ENCODE measurements at places on chromosomes 12 and 14.

- no peak for DNase-seq
Observed at GRCh38 chr12:4865246-4865645, 44.5 kb upstream of the KCNA1 start.

DNA sequence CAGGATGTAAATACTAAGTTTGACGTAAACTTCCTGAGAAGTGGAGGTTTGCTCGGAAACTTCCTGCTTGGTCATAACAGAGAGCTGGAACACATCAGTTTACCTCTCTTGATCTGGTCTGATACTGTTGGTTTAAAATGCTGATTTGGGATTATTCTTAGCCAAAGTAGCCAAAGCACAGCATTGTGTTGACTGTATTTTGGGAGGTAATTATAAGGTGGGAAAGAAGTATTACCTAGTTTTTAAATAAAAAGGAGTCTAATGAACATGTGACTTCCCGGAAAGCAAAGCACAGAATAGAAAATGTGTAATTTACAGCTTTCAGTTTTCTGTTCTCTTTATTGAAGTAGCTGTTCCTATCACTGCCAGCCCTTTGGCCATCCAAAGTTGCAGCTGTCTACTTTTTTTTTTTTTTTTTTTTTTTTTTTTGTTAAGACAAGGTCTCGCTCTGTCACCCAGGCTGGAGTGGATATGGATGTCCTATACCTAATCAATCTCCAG, 52.2 kb upstream of the SRP54 start:
- DNase-seq, result no peak

GRCh38 chr12:119942386-119942785, 46.6 kb upstream of the BICDL1 start:
- no peak for DNase-seq

DNA sequence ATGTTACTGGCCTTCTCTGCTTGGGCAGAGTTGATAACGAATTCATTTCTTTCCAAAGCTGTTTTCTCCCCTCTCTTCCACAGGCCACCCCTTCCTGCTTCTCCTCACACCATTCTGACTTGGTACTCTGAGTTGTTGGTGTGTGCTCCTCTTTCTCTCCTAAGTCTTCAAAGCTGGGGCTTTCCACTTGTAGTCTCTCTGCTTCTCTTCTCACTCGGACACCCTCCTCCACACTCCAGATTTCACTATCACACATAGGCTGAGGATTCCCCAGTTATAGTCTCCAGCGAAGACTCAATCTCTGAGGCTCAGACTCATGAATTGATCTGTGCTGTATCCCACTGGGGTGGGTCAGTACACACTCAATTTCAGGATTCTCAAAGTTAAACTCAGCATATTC, 201.0 kb downstream of the SSPN start:
- DNase-seq, result no peak

DNA sequence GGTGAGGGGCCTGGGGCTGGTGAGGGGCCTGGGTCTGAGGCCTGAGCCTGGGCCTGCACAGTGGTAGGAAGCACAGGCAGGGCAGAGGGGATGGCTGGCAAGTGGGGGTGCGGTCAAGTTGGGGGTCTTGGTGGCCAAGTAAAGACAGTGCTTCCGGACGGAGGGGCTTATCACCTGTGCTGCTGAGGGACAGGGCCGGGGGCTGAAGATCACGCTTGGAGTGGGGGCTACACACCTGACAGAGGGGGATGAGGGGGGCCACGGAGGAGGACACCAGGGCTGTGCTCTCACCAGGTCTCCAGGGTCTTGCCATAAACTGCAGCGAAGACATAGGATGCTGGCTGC, 12.2 kb downstream of the TEDC1 start:
- no peak for DNase-seq

DNA sequence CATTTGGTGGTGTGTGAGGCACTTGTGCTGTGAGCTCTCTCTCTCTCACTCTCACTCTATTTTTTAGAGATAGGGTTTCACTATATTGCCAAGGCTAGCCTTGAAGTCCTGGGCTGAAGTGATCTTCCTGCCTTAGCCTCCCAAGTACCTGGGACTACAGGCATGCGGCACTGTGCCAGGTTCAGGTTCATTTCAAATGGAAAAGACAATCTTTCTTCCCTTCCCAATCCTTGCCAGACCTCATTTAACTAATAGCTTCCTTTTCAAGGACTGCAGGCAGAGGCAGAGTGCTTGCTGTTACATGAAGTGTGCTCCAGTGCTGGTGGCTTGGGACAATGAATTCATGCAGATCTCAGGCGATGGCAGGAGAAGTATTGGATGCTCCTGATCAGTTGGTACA, 73.2 kb upstream of the BICD1 start:
- no peak for DNase-seq

DNA sequence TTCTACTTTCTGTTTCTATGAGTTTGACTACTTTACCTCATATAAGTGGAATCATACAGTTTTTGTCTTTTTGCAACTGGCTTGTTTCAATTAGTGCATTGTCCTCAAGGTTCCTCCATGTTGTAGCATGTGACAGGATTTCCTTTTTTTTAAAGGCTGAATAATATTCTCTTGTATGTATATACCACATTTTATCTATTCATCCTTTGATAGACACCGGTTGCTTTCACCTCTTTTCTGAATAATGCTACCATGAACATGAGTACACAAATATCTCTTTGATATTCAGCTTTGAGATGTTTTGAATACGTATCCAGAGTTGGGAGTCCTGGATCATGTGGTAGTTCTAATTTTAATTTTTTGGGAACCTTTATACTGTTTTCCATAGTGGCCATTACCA, 65.4 kb downstream of the SPATS2 start:
- DNase-seq, result no peak

DNA sequence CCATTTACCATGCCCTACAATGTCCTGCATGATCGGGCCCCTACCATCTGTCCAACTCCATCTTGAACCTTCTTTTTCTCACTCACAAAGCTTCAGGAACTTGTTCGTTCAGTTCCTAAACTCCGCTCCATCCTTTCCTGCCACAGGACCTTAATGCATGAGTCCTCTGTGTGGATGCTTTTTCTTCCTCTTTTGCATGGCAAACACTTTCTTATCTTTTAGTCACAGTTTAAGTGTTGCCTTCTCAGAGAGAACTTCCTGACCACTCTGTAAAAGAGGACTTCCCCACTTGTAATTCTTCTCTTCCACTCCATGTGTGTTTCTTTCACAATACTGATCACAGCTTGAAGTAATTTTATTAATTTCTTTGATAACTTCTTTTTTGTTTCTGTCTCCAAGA, 54.4 kb upstream of the ETV6 start:
- no peak for DNase-seq

- DNase-seq, result no peak
Observed at GRCh38 chr12:13268581-13268980, 72.1 kb downstream of the EMP1 start.

DNA sequence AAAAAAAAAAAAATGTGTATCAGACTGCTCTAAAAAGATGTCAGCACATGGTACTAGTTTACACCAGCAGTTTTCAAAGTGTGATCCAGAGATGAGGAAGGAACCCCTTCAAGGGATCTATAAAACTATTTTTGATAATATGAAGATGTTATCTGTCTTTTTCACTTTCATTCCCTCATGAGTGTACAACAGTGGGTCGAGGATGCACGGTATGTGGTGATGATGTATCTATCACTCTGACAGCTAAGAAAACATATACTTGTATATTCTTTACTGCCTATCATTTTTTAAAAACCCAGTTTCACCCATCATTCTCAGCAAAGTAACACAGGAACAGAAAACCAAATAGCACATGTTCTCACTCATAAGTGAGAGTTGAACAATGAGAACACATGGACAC, 12.4 kb downstream of the DUSP16 start:
- no peak for DNase-seq

GRCh38 chr14:31937730-31938346, 139.3 kb upstream of the ARHGAP5 start:
- DNase-seq, result peak; percentile 89

DNA sequence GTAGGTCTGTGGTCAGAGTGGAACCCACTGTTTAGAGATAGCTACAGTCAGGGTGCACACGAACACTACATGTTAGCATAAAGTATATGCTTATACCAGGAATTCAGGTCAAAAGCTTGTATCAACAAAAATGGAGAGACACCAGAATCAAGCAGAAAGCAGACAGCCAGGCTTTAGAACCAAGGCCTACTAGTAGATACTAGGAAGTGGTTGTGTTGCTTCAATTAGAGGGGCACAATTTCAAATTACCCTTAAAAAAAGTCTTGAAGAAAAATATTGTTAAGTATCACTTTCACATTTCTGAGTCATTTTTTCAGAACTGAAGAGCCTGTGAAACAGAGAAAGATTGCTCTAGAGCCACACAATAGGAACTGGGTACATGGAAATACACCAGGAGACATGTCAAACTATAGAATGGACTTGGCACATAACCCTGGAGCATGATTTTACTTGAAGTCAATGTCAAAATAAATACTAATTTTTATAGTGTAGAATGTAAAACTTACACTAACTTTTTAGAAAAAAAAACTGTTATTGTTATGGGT, 41.6 kb downstream of the LRRC9 start:
- DNase-seq, result no peak

- DNase-seq, result no peak
Observed at GRCh38 chr12:48235796-48236333, 32.8 kb upstream of the OR10AD1 start.

DNA sequence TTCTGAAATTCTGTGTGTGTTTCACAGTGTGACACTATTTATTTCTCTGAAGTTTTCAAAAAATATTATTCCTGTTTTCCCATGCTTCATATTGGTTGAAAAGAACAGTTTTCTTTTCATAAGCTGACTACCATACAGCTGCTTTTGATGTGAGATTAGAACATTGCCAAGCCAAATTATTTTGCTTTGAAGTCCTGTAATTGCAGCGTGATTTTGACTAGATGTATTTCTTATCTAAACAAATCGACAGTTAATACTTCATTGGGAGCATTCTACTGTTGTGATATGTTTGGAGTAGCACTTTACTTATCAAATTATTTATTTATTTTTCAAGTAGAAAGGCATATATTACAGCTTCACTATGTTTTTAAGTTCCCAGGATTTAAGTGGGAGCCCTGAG, 132.0 kb downstream of the DACT1 start:
- DNase-seq, result no peak

DNA sequence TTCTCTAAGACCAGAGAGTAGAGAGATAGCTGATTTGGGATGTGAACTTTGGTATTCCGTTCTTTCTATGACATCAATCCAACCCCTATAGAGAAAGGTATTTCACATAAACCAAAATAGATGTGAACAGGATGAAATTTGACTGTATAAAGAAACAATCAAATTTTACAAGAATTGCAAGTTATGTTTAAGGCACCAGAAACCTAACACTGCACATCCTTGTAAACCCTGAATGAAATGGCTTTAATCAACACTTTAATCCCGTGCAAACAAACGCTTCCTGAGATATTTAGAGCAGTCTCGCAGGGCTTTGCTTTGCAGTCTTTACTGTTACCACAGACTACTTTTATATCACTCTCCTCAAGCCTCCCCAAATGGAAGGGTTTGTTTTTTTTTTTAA, 125.1 kb downstream of the APAF1 start:
- DNase-seq, result no peak

DNA sequence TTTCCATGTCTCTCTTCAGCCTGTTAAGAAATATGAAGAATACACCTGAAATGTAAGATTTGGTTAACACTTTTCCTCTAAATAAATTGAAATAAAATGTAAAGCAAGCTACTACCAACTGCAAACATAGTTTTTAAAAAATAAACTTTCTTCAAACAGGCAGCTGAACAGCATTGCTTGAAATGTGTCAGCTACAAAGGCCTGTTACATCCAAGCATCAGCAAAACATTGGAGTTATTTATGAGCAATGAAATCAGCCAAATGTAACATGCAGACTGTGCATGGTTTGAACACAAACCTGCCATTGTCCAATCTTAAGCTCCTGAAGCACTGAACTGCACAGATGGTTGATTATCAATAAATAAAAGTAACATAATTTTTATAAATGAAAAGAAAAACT, 291.3 kb downstream of the ACSS3 start:
- no peak for DNase-seq

DNA sequence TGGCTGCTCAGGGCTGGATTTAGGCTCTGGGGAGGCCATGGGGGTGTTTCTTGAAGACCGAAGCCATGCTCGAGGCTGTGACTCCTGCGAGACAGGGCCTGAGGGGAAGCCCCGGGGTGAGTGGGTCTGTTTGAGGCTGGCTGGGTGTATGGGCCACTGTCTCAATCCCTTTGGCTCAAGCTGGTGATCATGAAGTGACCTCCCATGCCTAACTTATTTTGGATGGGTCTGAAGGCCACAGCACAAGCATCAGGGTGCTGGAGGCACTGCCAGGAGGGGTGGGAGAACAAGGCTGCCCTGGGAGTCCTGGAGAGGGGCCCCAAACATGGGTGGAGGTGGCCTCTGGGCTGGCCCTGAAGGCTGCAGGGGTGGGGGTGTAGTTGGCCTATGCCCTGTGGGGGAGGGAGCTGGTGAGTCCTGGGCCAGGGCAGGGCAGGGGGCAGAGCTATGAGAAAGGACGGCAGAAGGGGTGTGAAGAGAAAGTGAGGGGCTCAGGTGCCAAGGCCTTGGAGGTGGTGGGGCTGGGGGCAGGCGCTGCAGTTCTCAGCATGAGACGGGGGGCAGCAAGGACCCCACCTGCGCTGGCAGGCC, 100.9 kb downstream of the KIF26A start:
- DNase-seq, result no peak

GRCh38 chr12:105928436-105928835, 210.3 kb downstream of the NUAK1 start:
- no peak for DNase-seq

DNA sequence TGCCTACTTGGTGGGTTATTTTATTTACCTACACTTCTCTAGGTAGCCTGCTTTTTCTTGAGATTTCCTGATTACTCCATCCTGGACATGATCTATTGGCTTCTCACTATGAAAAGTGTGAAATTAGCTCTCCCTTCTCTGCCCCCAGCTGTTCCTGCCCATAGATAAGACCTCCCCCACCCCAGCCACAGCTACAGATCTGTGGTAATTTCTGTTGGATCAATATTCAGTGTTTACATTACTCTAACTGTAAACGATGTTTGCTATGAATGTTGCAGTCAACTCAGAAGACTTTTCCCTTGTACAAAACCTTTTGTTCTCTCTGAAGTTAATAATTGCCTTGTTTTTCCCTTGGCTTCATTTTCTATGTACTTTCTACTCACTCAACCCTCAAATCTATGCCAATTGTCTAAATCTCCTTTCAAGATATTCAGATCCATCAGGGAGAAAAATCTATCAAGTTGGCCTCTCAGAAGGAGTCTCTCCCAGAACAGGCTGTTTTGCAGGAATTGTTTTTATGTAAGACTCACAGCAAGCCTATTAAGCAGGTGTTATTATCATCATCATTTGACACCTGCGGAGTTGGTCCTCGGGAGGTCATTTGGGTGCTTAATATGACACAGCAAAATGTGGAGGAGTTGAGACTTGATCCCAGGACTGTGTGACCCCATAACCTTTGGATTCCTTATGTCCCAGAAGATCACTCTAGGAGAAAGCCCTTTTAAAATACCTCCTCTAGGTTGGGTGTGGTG, 227.4 kb downstream of the SUDS3 start:
- DNase-seq, result no peak

DNA sequence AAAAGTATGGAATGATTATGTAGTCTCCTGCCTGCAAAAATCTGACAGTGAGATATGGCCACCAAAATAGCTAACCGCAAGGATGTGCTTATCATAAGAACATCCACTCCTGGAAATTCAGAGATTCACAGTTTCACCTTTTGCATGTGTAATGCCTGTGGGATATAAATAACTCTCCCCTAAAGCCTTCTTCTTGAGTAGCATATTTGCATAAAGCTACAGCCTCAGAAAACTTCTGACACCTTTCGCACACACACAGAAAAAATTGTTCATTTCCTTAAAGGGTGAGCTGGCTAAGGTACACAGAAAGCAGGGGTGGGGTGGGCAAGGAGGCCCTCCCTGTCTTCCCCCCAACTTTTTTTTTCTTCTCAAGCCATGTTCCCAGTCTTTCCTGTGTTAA, 3.1 kb upstream of the IGF1 start:
- no peak for DNase-seq

Data from activated effector memory CD4-positive, alpha-beta T cell treated with anti-CD3 and anti-CD28 coated beads, Interleukin-2, amount 50 U/mL, for 16 hours (primary cell).